ENCODE measurements at places on chromosomes 5 and 9.

GRCh38 chr9:114025760-114026159, 52.3 kb downstream of the AMBP start:
- DNase-seq: no peak

DNA sequence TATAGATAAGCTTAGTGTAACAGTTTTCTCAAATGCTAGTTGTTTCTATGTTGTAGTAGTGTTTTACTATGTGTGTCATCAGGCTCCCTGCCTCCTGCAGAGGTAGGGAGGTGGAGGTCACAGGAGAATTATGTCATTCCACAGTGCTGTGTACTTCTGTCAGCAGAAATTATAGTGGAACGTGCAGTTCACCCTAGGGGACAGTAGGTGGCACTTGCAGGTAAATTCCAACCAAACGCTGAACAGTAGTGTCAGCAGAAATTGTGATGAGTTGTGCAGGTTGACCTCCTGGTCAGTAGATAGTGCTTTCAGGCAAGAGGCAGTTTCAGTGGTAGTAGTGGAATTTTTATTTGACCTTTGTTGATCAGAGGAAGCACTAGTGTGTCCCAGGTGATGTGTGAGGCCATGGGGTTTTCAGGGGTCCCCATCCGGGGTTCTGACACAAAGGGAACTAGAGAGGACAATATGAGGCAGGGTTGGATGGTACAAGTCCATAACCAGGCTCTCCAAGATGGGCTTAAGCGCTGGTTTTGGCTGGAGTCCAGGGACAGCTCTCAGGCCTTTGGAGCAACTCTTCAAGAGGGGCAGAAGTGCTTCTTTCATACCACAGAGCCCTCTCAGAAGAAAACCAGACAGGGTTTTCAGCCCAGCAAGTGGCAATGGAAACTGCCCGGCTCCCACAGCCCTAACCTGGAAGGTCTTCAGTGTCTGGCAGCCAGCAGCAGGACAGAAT, 402.9 kb downstream of the CYLC2 start:
- DNase-seq: peak; percentile 58

GRCh38 chr9:127388037-127388855, 8.7 kb upstream of the SLC2A8 start:
- no peak for DNase-seq

GRCh38 chr5:110038297-110038997, 348.7 kb downstream of the MAN2A1 start:
- DNase-seq: no peak

DNA sequence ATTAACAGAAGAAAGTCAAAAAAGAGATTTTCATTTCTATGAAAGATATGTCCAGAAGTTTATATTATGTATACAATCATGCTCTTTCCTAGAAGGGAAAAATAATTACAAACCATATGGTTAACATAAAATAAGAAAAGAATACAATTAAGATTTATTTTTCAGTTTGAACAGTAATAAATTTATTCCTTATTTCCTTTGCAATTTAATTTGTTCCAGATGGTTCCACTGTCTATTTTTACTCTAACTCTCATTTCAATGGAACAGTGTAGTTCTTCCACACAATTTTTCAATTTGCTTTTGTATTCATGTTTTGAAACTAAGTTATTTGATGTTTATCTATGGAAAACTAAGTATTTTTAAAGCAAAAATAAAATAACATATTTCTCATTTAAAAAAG, 1026.3 kb downstream of the TAF11L14 start:
- no peak for DNase-seq

DNA sequence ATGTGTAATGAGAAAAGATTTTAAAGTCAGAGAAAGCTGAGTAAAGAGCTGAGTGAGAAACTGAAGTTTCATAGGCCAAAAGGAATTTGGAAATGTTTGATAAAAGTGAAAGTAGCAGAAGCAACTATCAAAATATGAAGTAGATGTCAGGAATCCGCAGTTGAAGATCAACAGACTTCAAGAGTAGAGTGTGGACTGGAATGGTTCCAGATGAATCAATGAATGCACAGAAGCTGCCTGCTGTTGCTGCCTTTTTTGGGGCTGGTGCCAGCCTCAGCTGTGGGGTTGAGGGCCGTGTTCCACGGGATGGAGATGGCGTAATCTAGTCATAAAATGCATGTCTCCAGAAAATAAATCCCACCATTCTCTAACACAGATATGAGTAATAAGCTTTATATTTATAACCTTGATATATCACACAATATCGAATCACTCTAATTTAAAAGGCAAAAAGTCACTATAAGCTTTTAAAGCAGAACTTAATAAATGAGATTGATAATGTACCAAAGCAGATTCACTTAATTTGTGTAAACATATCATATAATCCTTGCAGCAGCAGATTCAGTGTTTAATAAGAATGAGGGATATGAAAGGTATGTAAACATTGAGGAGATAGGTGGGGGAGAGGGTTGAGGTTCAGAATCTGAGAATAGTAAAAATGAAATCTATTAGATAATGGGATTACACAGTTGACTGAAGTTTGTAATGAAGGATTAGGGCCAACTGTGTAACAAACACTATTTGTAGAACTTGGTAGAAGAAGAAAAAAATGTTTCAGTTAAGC, 652.3 kb upstream of the FTMT start:
- DNase-seq: no peak

GRCh38 chr9:117377046-117377445, 37.8 kb downstream of the ASTN2 start:
- DNase-seq: no peak

GRCh38 chr5:172678902-172679301, 37.8 kb downstream of the NEURL1B start:
- DNase-seq: no peak

DNA sequence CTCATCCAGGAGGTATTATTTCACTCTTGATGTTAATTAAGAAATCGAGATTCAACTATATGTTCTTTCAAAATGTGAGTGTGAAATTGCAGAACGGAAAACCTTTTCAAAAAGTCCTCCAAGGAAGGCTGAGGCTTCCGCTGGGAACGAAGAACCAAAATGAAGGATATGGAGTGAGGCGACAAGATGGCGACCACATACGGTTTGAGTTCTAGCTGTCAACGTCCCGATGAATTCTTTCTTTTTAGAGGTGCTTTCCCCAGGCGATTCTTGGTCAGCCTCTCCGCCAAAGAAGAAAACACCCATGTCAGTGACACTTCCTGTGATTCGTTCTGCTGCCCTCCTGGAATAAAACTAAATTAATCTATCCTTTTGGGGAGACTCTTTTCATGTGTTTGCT, 78.3 kb upstream of the ADAMTS16 start:
- no peak for DNase-seq

DNA sequence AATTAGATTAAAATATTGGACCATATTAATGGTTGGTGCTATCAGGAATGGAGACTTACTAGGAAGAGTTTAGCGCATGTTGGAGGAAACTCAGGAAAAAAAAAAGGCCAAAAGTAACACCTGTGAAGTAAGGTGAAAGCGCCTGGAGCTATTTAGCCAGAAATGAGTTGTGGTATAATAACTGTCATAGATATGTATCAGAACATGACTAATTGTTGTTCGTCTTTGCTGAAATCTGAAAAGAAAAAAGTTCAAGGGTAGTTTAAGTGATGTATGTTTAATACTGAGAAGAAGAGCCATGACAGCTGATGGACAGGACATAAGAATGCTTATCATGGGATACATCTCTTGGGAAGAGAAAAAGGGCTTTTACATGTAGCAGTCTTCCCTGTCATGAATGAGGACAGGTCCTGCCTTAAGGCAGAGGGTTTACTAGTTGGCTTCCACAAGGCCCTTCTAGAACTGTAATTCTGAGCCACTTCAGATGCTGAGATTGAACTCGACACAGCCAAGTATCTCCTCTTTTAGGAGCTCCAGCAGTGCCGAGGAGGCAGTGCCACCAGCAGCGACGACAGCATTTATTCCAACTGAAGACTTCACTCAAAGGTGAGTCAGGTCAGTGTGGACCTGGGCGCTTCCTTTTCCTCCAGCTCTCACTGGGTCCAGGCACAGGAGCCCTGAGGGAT, 940 bp upstream of the CAMK4 start:
- no peak for DNase-seq

- no peak for DNase-seq
Measured at GRCh38 chr5:73818357-73818756, 192.4 kb downstream of the ARHGEF28 start.

DNA sequence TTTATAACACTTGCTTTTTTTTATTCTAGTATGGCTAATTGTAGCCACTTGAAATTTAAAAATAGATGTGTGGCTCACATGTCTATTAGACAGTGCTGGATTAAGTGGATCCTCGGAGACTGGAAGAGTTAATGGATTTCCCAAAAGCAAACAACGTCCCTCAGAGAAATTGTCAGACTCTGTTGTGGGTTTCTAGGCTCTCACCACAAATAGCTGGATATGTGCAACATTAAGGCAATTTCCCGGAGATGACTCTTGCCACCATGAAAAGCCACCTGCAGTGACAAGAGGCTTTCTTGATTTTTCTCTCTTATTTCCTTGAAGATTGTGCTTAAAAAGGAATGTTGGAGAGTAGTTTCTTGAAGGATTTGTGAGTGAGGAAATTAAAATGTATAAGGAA, 43.2 kb downstream of the TMEM167A start:
- no peak for DNase-seq

GRCh38 chr9:10876333-10876732, 263.5 kb upstream of the PTPRD start:
- DNase-seq: no peak

All from NAMALWA (cell line).